ENCODE measurements at places on chromosomes 12 and 14.

DNA sequence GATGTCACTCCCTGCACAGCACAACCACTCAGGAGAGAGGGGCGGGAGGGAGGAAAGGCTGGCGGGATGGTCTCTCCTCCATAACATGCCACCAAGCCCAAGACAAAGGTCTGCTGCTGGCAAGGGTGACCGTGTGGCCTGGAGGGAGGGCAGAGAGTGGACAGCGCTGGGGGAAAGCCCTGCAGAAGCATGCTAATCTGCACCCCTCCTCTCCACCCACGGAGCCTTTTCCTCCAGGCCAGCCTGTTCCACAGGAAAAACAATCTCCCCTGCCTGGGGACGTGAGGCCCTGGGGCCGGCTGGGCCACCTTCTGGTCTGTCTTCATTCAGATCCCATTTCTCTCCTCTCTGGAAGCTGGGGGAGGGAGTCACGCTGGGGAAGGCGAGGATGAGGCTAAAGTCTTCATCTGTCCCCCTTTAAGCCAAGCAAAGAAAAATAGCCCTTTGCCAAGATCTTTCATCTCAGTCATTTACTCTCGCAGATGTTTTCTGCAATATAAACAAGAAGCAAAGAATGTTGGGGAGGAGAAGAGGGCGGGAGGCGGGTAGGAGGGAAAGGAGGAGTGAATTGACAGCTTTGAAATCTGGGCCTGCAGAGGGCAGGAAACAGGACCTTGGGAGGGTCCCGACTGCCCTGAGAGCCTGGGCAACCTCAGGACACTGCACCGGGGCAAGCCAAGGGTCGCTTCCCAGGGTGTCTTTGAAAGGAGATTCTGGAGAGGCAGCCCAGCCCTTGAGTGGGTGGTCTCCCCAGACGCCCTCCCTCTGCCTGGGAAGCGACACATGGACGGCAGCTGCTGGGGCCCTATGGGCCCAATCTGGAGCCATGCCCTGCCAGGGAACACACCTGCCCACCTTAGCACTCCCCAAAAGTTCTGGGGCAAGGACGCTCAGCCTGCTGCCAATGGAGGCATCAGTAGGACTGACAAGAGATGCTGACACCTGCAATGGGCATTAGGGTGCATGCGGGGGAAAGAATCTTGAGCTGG is 133.6 kb downstream of the ZFP36L1 start:
- DNase-seq, result no peak

GRCh38 chr12:132204793-132205270 is 60.6 kb downstream of the NOC4L start:
- DNase-seq, result no peak

GRCh38 chr14:93764211-93764659 is 24.1 kb downstream of the PRIMA1 start:
- DNase-seq, result no peak

GRCh38 chr14:91405724-91406435 is 11.7 kb downstream of the CCDC88C start:
- DNase-seq, result no peak

DNA sequence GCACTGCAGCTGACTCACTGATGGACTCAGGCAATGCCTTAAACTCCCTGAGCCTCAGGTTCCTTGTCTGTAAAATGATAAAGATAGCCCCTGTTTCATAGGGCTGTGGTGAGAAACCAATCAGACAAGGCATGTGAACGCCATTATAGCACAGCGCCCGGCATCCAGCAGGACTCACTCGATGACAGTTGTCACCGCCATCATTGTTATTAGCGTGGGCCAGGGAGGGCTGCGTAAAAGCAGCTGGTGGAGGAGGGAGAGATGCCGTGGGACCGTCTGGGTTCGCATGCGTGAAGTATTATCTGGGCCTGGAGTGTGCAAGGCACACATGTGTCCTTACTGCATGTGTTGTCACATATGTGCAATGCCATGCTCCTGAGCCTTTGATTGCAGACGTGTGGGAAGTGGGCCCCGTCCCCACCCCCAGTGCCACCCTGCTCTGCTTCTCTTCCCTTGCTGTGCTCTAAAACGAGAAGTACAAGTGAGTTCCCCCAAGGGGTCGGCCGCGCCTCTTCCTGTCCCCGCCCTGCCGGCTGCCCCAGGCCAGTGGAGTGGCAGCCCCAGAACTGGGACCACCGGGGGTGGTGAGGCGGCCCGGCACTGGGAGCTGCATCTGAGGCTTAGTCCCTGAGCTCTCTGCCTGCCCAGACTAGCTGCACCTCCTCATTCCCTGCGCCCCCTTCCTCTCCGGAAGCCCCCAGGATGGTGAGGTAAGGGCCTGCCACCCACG is at the start of gene PTPN6:
Gene PTPN6, plus strand, starts transcription at position 546 of the 730 bp plus-strand sequence. Its CDS starts 157 bp downstream, at position 703.
- DNase-seq, result no peak

DNA sequence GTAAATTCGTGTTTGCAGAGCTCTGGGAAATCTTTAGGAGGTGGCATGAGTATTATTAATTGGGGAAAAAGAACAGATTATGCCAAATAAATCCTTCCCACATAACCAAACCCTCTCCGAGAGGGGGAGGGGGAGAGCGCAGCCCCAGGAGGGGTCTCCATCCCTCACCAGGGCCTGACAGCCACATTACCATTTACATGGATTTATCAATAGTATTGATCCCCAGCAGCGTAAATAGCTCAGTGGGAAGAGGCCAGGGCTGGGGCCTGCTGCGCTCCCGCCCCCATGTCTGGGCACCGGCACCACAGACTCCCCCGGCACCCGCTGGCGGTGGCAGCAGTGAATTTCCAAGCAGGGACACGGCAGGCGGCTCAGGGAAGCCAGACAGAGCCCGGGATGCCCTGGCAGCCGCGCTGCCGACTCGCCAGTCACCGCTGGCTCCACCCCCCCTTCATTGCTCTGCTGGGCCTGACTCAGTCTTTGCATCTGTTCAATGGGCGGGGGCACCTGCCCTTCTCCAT is 2.4 kb downstream of the NCOR2 start:
- no peak for DNase-seq

DNA sequence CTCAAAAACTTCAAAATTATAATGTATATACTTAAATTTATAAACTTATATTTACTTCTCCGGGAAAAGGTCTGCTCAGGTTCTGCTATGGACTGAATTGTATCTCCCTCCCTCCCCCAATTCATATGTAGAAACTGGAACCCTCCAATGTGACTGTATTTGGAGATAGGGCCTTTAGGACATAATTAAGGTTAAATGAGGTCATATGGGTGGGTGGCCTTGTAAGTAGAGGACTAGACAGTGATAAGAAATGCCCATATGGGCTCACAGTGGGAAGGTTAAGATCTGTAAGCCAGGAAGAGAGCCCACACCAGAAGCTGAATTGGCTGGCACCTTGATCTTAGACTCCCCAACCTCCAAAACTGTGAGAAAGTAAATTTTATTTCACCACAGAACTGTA is 84.5 kb downstream of the TAOK3 start:
- no peak for DNase-seq

DNA sequence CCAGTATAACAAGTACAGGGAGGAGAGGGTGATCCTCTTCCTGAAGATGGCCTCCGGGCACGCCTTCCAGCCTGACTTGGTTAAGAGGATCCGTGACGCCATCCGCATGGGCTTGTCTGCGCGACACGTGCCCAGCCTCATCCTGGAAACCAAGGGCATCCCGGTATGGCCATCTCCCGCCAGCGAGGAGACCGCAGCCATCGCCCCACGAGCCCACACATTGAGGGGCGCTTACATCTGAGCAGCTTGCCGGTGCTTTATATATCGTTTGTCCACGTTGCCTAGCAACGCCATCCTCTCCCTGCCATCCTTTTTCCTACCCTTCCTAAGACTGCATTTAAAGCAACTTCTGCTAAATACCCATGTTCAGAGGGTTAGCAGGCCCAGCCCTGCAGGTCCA is 71.5 kb downstream of the AACS start:
- DNase-seq, result no peak

DNA sequence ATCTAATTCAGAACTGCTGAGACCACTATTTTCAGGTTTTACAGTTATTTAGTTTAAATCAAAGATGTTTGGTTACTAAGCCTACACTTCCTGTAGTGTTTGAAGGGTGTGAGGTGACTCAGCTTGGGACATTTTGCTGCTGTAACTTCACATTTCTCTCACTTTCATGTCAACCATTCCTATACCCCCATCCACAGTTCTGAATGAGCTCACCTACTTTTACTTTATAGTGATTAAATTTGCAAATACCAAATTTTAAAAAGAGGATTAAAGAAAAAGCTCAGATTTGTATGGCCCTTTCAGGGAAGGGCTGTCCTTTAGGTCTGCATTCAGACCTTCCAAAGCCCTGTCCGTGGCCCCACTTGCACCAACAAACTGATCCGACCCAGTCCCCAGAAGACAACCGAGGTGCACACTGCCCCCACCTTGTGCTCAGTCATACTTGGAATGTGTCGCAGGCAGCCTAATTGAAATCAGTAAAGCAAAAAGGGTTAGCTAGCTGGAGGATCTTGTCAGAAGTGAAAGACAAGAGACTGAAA is 174.4 kb downstream of the MON2 start:
- DNase-seq, result no peak

GRCh38 chr12:91344408-91344807 is 161.8 kb upstream of the DCN start:
- no peak for DNase-seq

GRCh38 chr14:81981307-81981675 is 447.6 kb upstream of the SEL1L start:
- no peak for DNase-seq

GRCh38 chr14:32728976-32729375 is 209.7 kb upstream of the NPAS3 start:
- no peak for DNase-seq

DNA sequence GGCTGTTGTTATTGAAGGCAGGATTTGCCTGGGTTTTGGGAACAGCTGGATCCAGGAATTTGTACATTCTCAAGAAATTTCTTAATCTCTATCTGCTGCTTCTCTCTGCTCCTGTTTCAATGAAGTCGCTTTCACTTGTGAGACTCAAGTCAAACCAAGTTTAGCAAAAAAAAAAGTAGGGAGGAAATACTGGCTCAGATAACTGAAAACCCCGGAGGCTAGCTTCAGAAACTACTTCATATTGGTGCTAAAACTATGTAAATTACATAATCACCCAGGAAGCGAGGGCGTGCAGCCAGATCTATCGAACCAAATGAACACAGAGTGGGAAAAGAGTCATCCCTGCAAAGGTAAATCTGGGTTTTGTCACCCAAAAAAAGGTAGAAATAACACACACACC is 68.3 kb upstream of the FICD start:
- no peak for DNase-seq

DNA sequence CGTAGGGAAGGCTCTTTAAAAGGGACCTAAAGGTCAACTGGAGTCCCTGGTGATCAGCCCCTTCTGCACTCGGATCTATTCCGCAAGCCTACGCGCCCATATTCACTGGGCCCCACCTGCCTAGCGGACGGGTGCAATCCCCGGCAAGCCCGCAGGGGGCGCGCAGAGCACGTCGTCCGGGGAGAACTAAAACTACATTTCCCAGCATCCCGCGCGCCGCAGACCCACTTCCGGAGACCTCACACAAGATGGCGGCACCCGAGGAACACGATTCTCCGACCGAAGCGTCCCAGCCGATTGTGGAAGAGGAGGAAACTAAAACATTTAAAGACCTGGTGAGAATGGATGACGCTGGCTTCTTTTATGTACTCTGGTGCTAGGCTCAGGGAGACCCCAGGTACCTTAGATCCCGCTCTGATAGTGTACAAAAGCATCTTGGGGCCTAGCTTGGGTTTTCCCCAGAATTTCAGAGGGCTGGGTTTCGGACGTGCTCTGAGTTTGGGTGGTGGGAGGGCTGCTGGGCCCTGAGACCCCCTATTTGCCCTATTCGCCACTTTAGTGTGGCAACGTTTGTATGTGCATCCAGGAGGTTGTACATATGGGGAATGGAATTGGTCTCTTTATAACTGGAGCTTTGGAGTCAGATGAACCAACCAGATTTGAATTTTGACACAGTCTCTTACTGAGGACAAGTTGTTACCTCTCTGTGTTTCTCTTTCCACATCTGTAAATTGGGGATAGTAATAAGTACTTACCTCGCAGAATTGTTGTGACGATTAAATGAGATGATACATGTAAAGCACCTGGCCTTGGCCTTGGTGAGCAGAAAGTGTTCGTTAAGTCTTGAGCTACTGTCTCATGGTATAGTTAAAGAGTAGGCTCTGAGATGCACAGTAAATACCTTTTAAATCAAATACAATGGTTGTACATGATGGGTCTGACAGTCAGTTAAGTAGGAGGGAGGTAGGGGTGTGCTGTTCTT is at the start of gene DDX47:
Gene DDX47, plus strand, starts transcription at position 227 of the 982 bp plus-strand sequence. Its CDS starts 22 bp downstream, at position 249.
- peak; percentile 100 for DNase-seq

- DNase-seq, result no peak
Measured at GRCh38 chr14:100488057-100488456, 99.2 kb downstream of the BEGAIN start.

GRCh38 chr14:56340932-56341331 is 222.7 kb downstream of the PELI2 start:
- no peak for DNase-seq

GRCh38 chr14:74572726-74573301 is 39.2 kb downstream of the LTBP2 start:
- DNase-seq, result no peak

GRCh38 chr12:46549527-46550265 is 177.1 kb upstream of the SLC38A2 start:
- no peak for DNase-seq

DNA sequence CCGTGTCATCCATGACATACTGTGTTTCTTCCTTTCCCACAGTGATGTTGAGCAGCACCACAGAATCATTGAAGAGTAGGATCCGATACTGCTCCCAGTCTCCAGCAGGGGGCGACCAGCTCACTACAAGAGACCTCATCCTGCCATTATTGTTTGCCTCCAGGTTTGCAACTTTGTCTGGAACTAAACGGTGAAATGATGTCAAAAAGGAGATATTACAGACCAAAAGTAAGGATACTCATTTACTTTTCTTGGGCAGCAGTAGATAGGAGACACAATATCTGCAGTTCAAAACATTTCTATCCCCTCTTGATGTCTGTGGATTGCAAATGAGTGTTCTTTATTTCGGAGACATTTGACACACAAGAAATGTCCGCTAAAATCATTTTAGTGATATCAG is 47.2 kb downstream of the PTPRB start:
- DNase-seq, result peak; percentile 78

GRCh38 chr14:76463105-76463504 is 87.2 kb downstream of the ESRRB start:
- no peak for DNase-seq
